ENCODE measurements at places on chromosomes 3 and 15.
A peak's percentile ranks its signal among the peaks of the same experiment; 100 is the strongest.

- DNase-seq: no peak
- no peaks in the 10 kb centered on the region for H3K36me3 ChIP-seq
- H3K27me3 ChIP-seq: peaks cover 2% of the 10 kb centered on the region
- no peak overlapping the region for H3K27ac ChIP-seq
- no peak overlapping the region for H3K4me3 ChIP-seq
- H3K4me1 ChIP-seq: peaks cover 35% of the 10 kb centered on the region
Measured at GRCh38 chr3:55288657-55289056, 198.4 kb downstream of the WNT5A start.

- H3K27ac ChIP-seq: no peak overlapping the region
- no peaks in the 10 kb centered on the region for H3K36me3 ChIP-seq
- H3K4me3 ChIP-seq: no peak overlapping the region
- peaks cover 20% of the 10 kb centered on the region for H3K4me1 ChIP-seq
- DNase-seq: peak; percentile 68
Measured at GRCh38 chr3:187678726-187679268, 8.6 kb upstream of the SST start.

GRCh38 chr3:126540342-126540849 is 16.4 kb downstream of the CHST13 start:
- no peak overlapping the region for H3K27ac ChIP-seq
- H3K36me3 ChIP-seq: no peaks in the 10 kb centered on the region
- 0 out of 2 replicates have a peak, but pooled peaks cover 2% of the 10 kb centered on the region for H3K4me1 ChIP-seq
- H3K4me3 ChIP-seq: no peak overlapping the region
- no peaks in the 10 kb centered on the region for H3K27me3 ChIP-seq

DNA sequence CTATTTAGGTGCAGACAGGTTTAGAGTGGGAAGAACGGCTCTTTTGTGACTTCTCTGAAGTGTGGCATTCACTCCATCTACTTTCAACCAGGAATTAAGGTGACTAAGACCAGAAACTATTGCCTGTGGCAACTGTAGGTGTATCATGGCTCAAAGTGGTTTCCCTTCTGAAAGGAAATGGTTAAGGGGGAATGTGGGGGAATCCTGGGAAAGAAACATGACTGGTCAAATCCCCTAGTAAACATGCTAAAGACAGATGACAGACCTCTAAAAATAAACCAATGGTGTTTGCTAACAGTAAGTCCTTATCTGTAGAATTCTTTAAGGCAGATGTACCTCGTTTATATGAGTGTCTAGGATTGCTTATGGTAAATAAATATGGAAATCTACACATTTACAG is 56.9 kb downstream of the MEGF11 start:
- H3K4me3 ChIP-seq: no peak overlapping the region
- no peak overlapping the region for H3K27ac ChIP-seq
- no peak for DNase-seq
- H3K4me1 ChIP-seq: no peaks in the 10 kb centered on the region

GRCh38 chr3:125033135-125033534 is 22.7 kb downstream of the HEG1 start:
- no peak for DNase-seq
- H3K27ac ChIP-seq: no peak overlapping the region
- H3K4me3 ChIP-seq: no peak overlapping the region

GRCh38 chr15:38541026-38541425 is 23.6 kb downstream of the RASGRP1 start:
- no peak overlapping the region for H3K4me3 ChIP-seq
- DNase-seq: no peak
- no peak overlapping the region for H3K27ac ChIP-seq
- H3K27me3 ChIP-seq: no peaks in the 10 kb centered on the region
- no peaks in the 10 kb centered on the region for H3K36me3 ChIP-seq
- no peaks in the 10 kb centered on the region for H3K4me1 ChIP-seq

GRCh38 chr3:120988994-120989393 is 81.0 kb downstream of the STXBP5L start:
- no peaks in the 10 kb centered on the region for H3K27me3 ChIP-seq
- no peaks in the 10 kb centered on the region for H3K36me3 ChIP-seq
- no peak for DNase-seq
- no peak overlapping the region for H3K4me3 ChIP-seq
- H3K4me1 ChIP-seq: peaks cover 3% of the 10 kb centered on the region
- H3K27ac ChIP-seq: no peak overlapping the region

DNA sequence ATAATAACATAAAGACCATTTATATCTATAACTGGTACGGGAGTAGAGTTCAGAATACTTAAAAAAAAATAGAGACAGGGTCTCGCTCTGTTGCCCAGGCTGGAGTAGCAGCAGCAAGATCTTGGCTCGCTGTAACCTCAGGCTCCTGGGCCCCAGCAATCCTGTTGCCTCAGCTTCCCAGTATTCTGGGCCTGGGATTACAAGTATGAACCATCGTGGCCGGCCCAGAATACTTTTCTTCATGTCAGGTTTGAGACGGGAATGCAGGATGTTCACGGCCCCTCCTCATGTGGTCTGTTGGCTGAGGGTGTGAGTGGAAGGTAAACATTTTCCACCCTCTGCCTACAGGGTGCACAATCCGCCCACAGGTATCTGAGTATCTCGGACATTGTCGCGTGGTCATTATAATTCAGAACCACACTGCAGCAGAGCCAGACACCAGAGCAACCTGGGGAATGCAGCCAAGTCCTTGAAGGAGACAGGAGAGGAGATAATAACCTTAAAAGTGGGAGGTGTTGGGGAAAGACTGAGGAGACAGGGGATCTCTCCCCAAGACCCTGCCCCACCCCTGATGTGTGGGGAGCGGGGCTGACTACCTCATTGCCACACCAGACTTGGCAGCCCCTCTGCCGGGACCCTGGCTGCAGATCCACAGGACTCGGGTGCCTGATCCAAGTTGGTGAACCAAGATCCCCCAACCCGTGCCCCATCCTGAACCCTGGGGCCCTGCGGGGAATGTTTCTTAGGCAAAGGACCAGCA is 106.8 kb downstream of the ADCY5 start:
- H3K36me3 ChIP-seq: no peaks in the 10 kb centered on the region
- no peaks in the 10 kb centered on the region for H3K27me3 ChIP-seq
- no peak overlapping the region for H3K27ac ChIP-seq
- H3K4me1 ChIP-seq: peaks cover 17% of the 10 kb centered on the region

DNA sequence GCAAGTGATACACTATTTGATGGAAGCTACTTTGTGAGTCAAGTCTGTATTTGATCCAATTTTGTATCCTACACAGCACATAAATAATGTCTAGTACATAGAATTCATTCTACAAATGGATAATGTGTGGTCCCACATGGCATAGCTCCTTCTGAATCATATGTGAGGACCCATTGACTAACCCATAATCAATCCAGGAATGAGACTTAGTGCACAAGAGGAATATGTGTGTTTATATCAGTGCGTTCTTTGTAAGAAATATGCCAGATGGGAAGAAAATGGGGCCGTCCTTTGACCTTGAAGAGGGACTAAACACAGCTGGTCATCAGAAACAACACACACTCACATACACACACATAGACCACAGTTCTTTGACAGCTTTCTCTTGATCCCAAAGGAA is 282.7 kb upstream of the SEMA6D start:
- no peak overlapping the region for H3K27ac ChIP-seq
- H3K4me3 ChIP-seq: no peak overlapping the region
- DNase-seq: no peak
- H3K36me3 ChIP-seq: no peaks in the 10 kb centered on the region

DNA sequence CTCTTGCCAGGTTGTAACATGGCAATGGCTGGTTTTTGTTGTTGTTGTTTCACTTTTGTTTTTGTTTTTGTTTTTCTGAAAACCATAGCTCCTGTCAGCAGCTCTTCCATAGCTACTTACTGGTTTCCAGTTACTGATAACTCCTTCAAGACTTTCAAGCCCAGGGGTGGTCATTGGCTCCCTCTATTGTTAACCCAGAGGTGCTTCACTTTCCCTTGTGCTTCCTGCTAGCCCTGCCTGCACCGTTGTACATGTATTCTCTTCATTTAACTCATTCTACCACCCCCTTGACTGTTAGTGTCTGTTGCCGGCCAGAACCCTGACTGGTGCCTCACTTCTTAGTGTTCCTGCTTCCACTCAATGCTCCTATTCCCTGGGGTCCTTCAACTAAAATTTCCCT is 4.2 kb upstream of the TRAT1 start:
- peaks cover 5% of the 10 kb centered on the region for H3K36me3 ChIP-seq
- H3K4me3 ChIP-seq: no peak overlapping the region
- H3K27me3 ChIP-seq: no peaks in the 10 kb centered on the region

- H3K4me1 ChIP-seq: no peaks in the 10 kb centered on the region
- H3K4me3 ChIP-seq: no peak overlapping the region
- no peak overlapping the region for H3K27ac ChIP-seq
- peaks cover 77% of the 10 kb centered on the region for H3K27me3 ChIP-seq
- no peaks in the 10 kb centered on the region for H3K36me3 ChIP-seq
Measured at GRCh38 chr15:45391746-45392583, 13.6 kb upstream of the GATM start.

GRCh38 chr3:170044795-170045244 is 7.0 kb downstream of the GPR160 start:
- peaks cover 41% of the 10 kb centered on the region for H3K4me1 ChIP-seq
- H3K4me3 ChIP-seq: no peak overlapping the region
- peaks cover 12% of the 10 kb centered on the region for H3K36me3 ChIP-seq
- no peak for DNase-seq
- no peak overlapping the region for H3K27ac ChIP-seq
- H3K27me3 ChIP-seq: no peaks in the 10 kb centered on the region

DNA sequence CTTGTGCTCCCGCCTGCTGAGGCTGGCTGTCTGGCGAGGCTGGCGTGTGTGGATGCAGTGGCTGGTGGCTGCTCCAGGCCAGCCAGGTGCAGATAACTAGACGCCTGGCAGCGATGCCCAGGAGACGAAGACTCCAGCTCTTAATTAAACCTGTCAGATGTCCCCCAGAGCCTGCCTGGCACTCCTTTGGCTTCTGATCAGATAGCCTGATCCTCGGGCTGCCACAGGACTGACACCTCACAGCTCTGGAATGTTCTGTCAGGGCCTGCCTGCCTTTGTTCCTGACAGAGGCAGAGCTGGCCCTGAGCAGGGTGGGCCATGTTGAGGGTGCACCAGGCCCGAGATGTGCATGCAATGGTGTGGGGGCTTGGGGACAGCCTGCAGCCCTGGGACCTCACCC is 36.5 kb downstream of the PLXNA1 start:
- no peaks in the 10 kb centered on the region for H3K4me1 ChIP-seq
- no peak for DNase-seq
- no peak overlapping the region for H3K4me3 ChIP-seq
- H3K27me3 ChIP-seq: no peaks in the 10 kb centered on the region
- H3K36me3 ChIP-seq: peaks cover 18% of the 10 kb centered on the region
